ENCODE measurements at places on chromosomes 11 and 22.

DNA sequence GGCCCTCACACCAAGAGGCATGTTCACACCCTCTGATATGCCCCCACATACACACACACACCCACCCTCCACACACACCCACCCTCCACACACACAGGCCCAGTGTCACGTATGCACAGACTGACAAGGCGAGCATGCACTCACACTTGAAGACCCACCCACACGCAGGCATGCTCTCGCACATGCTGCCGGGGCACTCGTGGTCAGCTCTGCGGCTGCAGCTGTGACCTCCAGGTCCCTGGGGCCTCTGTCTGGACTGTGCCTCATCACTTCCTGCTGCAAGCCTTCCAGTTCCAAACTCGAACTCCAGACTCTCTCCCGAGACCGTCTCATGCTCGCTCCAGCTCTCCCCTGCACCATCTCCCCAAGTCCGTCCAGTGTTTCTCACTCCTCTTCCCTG lies 9.5 kb downstream of the DCHS1 start:
- DNase-seq: no peak

GRCh38 chr22:33579448-33580093 lies 340.7 kb downstream of the LARGE1 start:
- peak; percentile 15 for DNase-seq

DNA sequence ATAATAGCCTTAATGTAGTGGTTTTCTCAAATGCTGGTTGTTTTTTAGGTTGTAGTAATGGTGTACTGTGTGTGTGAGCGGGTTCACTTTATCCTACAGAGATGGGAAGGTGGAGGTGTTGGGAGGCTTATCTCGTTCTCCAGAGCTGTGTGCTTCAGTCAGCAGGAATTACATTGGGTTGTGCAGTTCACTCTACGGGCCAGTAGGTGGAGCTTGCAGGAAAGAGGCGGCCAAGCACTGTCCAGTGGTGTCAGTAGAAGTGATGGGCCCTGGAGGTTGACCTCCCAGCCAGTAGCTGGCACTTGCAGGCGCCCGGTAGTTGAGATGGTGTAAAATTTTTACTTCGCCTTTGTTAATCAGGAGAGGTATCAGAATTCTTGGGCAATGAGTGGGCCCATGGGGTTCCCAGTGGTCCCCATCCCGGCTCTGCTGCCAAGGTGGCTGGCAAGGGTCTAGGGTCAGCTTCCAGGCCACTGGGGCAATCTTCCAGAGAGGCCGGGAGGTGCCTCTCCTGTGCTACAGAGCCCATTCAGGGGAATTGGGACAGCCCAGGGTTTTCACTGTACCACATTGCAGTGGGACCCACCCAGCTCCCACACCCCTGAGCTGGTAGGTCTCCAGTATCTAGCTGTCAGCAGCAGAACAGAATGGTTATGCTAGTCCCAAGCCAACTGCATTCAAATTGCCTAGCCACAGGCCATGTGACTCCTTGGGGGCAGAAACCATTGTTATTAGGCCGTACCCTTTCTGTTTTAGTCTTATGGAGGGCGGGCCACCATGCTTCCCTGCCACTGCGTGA lies 43.9 kb downstream of the BIRC2 start:
- peak; percentile 44 for DNase-seq

DNA sequence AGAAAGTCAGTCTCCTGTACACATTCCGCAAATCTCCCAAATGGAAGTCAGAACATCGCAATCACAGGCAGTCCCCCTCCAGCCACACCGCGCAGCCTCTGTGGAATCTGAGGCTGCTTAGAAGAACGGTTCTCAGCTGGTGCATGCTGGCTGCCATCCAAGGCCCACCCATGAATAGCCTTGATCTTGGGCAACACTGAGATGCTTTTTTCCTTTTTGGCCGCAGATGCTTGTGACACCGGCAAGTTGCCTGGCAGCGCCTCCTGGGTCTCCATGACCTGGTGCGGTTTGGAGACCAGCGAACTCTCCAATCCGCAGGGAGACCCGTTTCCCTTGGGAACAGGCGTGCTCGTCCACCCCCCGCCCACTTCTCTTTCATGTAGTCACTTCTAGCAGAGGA lies 26.3 kb upstream of the PHF21B start:
- DNase-seq: no peak

DNA sequence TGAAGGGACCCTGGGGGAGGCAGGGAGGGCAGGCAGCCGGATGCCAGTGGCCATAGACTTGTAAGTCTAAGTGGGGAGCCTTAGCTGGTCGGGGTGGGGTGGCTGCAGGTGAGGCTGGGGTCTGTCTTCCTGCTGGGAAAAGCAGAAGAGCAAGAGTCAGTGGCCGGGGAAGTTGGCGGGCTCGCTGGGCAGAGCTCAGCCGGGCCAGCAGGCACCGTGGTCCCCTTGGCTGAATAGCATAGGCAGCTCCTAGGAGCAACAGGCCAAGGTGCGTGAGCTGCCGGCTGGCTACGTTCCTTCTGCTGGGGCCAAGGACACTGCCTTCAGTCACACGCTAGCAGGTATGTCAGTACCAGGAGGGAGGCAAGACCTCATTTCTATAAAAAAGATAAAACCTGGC lies 67.8 kb upstream of the A4GALT start:
- DNase-seq: no peak

- no peak for DNase-seq
Observed at GRCh38 chr22:24466716-24467328, 28.3 kb upstream of the UPB1 start.

DNA sequence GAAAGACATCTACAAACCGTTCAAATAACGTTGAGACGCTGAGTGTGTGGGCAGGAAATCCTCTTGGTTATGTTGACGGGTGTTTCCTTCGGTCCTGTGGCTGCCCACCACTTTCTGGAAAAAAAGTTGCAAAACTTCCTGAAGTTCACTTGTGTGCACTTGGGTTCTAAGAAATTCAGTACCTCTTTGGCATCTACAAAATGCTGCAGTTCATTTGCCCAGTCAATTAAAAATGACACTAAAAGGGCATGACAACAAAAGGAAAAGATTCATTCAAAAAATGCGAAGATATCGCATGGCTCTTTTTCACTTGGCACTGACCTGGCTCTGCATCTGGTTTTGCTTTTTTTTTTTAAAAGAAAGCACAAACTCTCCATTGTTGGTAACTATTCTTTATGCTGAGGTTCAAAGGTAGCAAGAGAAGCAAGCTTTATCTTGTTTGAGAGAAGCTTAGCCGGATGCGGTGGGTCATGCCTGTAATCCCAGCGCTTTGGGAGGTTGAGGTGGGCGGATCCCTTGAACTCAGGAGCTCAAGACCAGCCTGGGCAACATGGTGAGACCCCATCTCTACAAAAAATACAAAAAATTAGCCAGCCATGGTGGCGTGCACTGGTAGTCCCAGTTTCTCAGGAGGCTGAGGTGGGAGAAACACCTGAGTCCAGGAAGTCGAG lies 10.6 kb upstream of the XBP1 start:
- no peak for DNase-seq

DNA sequence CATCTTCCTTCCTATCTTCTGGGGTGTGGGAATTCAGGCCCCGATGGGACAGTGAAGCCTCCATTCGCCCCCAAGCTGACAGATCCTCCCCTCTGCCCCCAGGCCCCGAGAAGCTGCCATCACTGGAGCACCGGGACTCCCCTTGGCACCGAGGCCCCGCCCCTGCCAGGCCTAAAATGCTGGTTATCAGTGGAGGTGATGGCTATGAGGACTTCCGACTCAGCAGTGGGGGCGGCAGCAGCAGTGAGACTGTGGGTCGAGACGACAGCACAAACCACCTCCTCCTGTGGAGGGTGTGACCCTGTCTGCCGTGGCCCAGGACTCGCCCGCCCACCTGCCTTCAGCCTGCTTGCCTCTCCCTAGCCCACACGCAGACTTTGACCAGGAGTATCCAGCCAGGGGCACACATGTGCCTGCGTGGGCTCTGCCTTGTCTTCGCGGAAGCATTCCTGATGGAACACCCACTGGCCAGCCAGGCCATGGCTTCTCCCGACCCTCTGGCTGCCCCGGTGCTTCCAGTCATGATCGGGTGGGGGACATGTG lies 8.6 kb upstream of the RELT start:
- no peak for DNase-seq

GRCh38 chr11:126608658-126609057 lies 253.2 kb downstream of the ST3GAL4 start:
- no peak for DNase-seq

- no peak for DNase-seq
Observed at GRCh38 chr11:37364246-37364839, 766.3 kb upstream of the RAG2 start.

- DNase-seq: no peak
Observed at GRCh38 chr11:67252831-67253239, 13.4 kb upstream of the GRK2 start.

GRCh38 chr22:30254314-30254713 lies 7.8 kb upstream of the LIF start:
- DNase-seq: no peak

DNA sequence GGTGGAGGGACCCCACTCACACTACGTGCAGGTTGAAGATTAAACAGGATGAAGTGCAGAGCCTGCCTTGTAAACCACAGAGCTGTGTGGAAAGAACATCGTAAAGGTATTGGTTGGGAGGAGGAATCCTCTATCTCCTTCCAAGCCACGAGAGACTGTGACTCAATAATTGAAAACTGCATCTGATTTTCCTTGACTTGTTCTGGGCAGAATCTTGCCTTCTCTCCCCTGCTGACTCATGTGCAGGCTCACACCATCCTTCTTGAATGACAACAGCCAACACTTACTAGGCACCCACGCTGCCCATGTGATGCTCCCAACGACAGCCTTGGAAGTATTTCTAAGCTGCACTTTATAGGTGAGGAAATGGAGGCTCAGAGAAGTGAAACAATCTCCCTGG lies 563.0 kb downstream of the MIAT start:
- no peak for DNase-seq

DNA sequence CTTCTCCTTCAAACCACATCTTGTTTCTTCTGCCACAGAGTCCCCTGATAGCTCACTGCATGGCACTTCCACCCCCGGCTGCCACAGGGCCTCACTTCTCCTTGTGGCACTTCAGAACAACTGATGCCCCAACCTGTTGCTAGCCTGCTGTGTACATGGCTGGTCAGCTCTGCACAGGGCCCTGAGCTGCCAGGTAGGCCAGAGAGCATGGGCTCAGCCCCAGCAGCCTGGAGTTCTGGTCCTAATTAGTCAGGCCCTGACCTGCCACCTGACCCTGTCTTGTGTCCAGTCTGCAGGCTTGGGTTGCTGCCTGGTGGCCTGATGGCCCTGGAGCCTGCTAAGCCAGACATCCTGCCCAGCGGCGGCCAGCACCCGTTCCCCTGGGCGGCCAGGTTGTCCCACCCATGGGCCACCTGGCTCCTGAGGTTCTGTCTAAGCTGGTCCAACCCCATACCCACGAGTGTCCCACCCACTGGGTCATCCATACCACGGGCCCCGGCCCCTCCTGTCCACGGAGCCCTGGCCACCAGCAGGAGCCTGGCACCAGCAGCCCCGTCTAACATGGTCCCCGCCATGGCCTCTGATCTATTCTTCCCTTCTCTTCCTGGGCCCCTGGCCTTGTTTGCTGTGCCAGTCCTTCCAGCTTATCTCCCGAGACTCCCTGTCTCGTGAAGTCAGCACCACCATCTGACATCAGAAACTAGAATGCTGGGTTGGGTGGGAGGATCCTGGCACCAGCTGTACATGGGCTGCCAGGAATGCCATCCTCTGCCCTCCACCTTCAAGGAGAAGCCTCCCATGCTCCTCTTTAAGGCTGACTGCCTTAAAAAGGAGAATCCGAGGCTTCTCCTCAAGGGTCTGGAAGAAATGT lies 3.1 kb upstream of the CERK start:
- no peak for DNase-seq

DNA sequence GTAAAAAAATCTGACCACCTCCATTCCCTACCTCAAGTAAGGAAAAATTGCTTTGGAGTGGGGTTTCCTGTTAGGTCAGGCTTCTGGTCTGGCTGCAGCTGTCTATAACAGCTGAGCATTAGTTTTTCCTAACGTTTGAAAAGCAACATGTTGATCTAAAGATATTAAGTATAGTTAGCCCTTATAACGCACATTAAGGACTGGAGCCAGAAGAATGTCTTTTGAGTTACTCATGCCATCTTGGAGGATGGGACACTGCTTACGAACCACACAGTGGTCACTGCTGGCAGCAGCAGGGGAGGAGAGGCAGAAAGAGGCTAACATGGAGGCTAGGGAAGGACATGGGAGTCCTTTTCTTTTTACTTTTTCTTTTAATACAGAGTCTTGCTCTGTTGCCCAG lies 44.1 kb upstream of the GDPD4 start:
- no peak for DNase-seq

GRCh38 chr22:26023104-26023775 lies 146.0 kb upstream of the SEZ6L start:
- DNase-seq: no peak

GRCh38 chr11:93608364-93608763 lies 53.1 kb upstream of the CEP295 start:
- DNase-seq: no peak

DNA sequence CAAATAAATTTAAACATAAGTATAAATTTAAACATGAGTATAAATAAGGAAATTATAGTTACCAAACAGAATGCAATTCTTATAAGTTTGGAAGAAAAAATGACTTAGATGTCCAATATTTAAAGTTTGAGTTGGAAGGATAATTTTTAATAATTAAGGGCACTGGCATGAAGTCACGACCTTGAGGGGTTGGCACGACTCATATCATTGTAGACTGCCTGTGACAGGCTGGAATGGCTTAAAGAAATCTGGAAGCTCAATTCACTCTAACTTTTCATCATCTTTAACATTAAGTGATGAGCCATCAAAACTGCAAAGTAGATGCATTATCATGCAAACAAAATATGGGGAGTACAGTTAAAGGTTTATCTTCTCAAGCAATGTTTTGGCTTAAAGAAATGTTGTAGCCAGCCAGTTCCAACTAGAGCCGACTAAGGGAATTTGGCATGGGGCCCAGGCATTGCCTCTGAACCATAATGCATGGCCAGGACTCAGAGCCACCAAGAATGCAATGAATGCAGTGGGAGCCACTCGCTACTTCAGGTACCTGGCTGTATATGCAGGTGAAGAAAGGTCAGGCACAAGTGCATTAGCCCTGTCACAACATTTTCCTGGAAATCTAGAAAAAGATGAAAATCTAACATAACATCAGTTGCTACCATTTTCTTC lies 33.4 kb downstream of the PGR start:
- no peak for DNase-seq

- DNase-seq: no peak
Observed at GRCh38 chr11:45473341-45473895, 187.3 kb upstream of the SYT13 start.

DNA sequence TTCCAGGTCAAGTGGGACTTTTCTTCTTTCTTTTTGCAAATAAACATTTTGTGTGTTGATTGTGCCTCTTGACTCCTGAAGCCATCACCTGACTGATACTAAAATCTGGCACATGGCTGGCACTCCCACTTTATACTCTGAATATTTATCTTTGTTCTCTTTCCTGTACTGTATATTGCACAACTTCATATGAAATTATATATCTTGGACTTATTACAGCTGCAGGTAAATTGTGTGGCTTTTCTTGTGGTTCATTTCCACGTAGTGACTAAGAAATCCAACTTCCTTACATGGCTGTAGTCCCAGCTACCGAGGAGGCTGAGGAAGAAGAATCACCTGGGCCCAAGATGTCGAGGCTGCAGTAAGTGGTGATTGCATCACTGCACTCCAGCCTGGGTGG lies 23.7 kb upstream of the OR5B12 start:
- DNase-seq: no peak

Measured in activated CD8-positive, alpha-beta memory T cell treated with anti-CD3 and anti-CD28 coated beads, Interleukin-2, amount 50 U/mL, for 4 hours (primary cell).